ENCODE measurements at places on chromosomes 6 and 20. TPM values are rescaled to one million over a fixed set of nuclear protein-coding genes. Genes with fewer than 3 reads are reported as not detected.

DNA sequence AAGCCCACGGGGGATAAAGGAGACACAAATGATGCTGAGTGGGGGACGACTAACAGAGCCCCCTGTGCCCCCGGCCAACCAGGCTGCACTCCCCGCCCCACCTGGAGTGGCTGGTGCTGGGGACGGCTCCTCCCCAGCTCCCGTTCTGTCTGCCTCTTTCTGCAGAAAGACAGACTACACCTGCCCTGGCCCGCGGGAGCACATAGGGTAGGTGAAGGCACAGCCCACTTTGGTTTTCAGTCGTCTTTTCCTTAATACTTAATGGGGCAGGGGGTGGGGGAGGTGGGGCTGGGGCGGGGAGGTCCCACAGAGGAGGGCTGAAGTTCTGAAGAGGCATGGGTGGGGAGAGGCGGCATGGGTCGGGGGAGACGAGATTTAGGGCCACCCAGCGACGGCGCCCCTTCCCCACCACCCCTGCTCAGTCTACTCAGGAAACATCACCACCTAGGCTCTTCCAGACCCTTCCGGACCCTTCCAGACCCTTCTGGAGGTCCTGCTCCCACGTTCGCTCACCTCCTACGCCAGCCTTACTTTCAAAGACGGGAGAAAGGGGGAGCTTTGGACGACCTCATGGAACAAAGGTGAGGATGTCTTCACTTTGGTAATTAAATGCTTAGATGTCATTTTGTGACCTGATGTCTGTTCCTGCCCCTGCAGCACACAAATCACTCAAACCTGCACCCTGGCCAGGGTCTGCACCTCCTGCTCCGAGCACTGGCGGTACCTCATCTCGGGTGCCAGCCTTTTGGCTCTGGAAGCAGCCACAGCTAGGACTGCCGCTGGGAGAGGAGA lies 21.2 kb upstream of the FRMD1 start:
- DNase-seq: no peak

GRCh38 chr20:14197097-14197496 lies 140.3 kb downstream of the FLRT3 start:
- no peak for DNase-seq

DNA sequence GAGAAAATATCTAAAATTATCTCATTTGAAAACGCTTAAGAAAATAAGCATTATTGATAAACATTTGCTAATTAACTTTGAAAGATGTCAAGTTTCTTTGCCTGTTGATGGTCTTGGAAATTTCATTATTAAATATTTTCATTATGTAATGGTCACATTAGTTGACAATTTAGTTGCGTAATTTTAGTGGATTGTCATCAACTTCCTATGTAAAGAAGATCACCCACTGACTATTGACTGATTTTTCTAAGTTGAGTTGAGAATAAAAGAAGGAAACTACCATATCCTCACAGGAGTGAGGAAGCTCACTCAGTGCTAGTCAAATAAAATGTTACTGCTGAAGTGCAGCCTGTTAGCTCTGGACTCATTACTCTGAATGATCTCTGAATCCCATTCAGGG lies 79.9 kb upstream of the LY86 start:
- no peak for DNase-seq

DNA sequence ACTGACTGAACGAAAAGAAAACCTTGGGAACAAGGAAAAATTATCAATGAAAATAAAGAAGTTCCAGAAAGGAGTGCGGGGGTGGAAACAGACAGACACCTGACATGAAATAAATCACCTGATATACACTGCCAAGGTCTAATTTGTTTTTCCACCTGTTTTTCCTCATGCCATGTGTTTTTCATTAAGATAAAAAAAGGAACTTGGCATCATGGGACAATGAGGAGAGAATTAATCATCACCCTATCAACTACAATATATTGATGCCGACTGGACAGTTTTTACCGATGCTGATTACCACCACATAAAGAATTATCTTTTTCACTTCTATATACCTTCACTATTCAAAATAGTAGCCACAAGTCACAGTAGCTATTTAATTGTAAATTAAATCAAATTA lies 233.2 kb downstream of the ARHGAP18 start:
- DNase-seq: no peak

- DNase-seq: peak; percentile 11
Observed at GRCh38 chr6:79385333-79385732, 150.9 kb upstream of the HMGN3 start.

DNA sequence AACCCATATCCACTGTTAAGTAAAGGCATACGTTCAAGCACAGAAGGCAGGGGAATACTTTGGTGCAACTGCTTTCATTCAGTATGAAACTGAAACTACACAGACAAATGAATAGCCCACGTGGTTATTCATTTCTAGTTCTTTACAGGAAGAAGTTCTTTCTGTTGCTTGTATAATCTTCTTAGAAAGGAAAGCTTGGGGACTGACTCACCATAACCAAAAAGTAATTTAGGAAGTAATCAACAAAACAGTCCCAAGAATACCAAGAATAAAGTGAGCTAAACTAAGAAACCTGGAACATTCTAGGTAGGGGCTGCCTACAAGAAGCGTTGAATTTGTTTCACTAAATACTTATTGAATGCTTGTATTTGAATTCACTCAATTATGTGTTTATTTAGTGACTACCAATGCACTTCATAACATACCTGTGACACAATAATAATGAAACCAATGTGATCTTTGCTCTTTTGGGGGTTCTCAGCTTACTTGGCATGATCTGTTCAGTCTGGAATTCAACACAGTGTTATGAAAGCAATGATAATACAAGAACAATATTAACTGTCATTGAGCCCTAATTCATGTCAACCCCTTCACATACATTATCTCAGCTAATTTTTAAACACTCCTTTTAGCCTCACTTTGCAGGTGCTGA lies 25.1 kb upstream of the KIAA0408 start:
- DNase-seq: peak; percentile 9

DNA sequence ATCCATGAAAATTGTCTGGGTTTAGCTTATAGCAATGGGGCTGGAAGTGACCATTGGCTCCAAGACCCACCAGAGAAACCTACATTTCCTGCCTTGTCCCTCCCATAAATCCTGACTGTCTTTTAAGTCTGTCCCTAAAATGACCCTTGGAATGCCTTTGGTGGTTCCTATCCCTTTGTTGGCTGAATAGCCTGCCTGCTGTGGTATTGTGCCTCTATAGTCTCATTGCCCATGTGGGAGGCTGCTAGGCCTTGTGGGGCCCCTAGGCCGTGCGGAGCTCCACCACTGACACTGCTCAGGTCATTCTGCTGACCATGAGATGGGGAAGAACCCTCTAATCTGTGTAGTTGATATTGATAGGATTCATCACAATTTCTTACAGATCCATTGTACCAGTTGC lies 43.3 kb downstream of the SCP2D1 start:
- DNase-seq: no peak

GRCh38 chr20:58627212-58628072 lies 23.6 kb upstream of the STX16 start:
- DNase-seq: no peak

DNA sequence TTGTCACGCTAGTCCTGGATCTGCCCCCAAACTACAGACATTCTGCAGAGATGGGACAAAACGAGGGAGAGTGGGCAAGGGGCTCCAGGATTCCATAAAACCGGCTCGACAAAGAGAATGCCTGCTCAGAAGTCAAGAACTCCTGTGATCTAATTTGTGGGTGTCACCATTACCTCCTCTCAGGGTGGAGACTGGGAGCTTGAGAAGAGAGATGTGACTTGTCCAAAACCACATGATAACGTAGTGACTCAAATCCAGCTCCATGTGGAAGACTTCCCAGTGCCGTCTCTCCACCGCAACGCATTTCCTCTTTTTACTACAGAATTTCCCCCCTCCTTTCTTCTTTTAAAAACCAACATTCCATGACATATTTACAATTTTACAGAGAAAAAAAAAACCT lies 44.3 kb downstream of the TRERF1 start:
- peak; percentile 63 for DNase-seq

DNA sequence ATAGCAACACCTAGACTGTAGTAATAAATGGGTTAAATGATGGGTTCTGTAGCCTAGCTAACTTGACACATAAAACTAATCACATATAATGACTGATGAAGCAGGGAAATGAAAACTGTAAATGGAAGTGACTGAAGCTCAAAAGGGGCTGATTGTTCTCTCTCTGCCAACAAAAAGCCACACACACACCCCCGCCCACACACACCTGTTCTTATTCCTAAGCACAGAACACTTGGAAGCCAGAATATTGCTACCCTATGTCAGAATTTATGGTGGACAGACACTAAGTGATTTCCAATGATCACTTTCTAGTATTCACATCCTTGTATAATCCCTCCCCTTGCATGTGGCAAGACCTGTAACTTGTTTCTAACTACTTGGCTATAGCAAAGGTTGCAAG lies 603.5 kb downstream of the UTRN start:
- DNase-seq: no peak

- DNase-seq: no peak
Observed at GRCh38 chr20:36113566-36114250, 40.8 kb upstream of the EPB41L1 start.

DNA sequence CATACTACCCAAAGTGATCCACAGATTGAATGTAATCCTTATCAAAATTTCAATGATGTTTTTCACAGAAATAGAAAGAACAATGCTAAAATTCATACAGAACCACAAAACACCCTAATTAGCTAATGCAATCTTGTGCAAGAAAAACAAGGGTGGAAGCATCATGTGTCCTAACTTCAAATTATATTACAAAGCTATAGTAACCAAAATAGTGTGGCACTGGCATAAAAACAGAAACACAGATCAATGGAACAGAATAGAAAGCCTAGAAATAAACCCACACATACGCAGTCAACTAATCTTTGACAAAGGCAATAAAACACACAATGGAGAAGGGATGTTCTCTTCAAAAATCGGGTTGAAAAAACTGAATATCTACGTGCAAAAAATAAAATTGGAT lies 131.1 kb downstream of the TASP1 start:
- DNase-seq: no peak

DNA sequence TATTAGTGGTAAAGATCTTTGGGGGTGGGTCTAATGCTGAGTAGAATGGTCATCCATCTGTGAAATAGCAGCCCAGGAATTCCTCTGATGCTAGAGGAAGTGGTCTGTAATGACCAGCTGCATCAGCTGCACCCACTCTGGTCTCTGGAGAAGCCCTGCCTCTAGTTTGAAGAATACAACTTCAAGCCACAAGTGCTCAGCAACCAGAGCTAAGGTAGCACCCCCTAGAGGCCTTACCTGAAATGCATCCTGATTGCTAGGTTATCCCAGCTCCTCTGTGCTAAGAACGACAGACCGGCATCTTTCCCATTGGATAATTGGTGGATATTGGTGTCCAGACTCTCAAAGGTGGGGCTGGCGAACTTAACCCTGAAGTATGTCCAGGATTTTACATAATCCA lies 58.2 kb downstream of the DNAH8 start:
- DNase-seq: peak; percentile 45

- peak; percentile 57 for DNase-seq
Observed at GRCh38 chr20:59525500-59526241, 78.7 kb upstream of the PHACTR3 start.

GRCh38 chr6:15076565-15076964 lies 169.3 kb upstream of the JARID2 start:
- no peak for DNase-seq

DNA sequence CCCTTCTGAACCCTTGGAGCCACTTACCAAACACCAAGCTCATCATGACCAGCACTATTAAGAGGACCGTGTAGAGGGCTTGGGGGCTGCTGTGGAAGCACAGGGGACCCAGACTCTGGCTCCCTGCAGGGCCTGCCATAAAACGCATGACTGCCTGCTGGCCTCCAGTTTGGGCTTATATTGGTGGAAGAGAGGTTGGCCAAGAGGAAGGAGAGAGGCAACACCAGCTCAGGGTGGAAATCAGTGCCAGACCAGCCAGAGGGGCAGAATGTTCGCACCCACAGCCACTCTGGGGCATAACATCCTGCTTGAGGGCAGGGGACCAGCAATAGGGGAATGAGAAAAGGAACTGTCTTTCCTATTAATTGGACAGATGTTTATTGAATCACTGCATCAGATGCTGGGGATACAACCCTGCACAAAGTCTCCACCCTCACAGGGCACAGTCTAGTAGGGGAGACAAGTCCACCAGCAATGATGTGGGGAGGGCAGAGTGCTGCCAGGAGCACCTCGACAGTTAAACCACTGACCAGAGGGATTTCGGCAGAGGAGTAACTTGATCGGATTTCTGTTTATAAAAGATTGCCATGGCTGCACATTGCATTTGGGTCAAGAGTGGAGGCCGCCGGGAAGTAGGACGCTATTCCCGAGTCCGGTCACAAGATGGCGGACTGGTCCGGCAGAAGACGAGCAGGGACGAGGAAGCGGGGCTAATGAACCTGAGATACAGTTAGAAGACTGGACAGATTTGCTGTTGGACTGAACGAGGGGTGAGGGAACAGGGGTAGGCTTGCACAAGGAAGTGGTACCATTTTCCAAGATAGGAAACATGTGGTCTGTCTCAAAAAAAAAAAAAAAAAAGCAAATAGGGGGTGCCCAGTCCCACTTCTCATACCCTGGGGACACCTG lies at the start of gene LY6G5C:
Gene LY6G5C, minus strand, starts transcription at position 842 of the 909 bp plus-strand sequence. Its CDS starts 694 bp downstream, at position 148.
- peak; percentile 81 for DNase-seq

DNA sequence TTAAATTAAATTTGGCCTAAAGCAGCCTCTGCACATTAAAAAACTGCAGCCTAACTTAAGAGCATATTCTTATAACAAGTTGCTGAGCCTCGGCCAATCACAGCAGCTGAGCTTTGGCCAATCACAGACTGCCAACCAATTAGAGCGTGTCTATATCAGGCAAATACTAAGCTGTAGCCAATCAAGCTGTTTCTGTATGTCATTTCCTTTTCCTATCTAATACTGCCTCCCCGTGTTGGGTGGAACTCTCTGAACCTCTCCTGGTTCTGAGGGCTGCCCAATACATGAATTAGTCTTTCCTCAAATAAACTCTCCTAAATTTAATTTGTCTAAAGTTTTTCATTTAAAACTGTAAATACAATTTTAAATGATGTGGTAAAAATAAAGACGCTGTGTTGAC lies 3.9 kb upstream of the TMEM244 start:
- no peak for DNase-seq

- no peak for DNase-seq
Observed at GRCh38 chr6:166435574-166435973, 52.8 kb upstream of the MPC1 start.

GRCh38 chr20:60372275-60372674 lies 414.1 kb downstream of the CDH26 start:
- DNase-seq: no peak

GRCh38 chr20:53831812-53832211 lies 238.2 kb upstream of the ZNF217 start:
- no peak for DNase-seq

The ZBTB46 gene
- total RNA-seq: 0.63 TPM

The PEX6 gene
- 25.8 TPM for total RNA-seq

The RNF217 gene
- 22.8 TPM for total RNA-seq

The DDR1 gene
- total RNA-seq: 66.0 TPM

The MTRF1L gene
- 25.5 TPM for total RNA-seq

The TSBP1 gene
- not detected for total RNA-seq

The TP53INP2 gene
- total RNA-seq: 1.8 TPM

The SULF2 gene
- 82.2 TPM for total RNA-seq

The BCAS1 gene
- not detected for total RNA-seq

The MAPK13 gene
- total RNA-seq: 6.8 TPM

Data from MCF 10A (cell line).